NCI-H1436 (cell line): ENCODE measurements at places on chromosomes 2 and 18.

GRCh38 chr18:76357585-76358260 lies 137.3 kb downstream of the ZNF516 start:
- no peak for DNase-seq

- DNase-seq, result no peak
Observed at GRCh38 chr2:232942831-232943230, 70.2 kb downstream of the NGEF start.

DNA sequence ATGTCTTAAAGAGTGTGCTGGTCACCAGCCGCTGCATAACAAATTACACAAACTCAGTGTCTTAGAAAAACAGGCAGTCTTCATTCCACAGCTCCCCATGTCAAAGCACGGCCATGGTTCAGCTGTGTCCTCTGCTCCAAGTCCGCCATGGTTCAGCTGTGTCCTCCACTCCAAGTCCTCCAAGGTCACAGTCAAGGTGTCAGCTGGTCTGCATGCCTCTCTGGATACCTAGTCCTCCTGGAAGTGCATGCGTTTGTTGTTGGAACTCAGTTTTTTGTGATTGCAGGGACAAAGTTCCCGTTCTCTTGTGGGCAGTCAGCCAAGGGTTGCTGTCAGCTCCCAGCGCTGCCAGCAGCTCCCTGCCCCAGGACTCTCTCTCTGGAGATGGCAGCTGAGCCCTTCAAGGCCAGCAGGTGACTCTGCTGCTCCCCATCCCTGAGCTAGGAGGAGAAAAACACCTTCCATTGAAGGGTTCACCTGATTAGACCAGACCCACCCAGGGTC lies 304.0 kb upstream of the MYT1L start:
- no peak for DNase-seq

DNA sequence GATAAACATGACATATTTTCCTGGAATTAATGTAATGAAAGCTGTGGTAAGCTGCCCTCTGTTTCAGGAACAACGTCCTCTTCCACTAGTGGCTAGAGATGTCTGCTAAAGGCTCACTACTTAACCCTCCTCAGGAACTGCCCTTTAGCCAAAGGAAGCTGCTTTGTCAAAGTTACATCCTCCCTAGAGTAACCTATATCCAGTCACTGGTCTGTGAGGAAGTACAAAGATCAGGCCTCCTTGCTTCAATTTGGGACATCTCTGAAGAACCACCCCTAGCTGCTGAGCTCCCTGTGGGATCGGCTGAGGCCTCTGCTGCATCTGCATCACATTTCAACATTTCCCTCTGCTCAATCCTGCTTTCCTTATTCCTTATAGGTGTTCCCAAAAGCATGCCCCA lies 107.8 kb downstream of the PRELID3A start:
- no peak for DNase-seq

DNA sequence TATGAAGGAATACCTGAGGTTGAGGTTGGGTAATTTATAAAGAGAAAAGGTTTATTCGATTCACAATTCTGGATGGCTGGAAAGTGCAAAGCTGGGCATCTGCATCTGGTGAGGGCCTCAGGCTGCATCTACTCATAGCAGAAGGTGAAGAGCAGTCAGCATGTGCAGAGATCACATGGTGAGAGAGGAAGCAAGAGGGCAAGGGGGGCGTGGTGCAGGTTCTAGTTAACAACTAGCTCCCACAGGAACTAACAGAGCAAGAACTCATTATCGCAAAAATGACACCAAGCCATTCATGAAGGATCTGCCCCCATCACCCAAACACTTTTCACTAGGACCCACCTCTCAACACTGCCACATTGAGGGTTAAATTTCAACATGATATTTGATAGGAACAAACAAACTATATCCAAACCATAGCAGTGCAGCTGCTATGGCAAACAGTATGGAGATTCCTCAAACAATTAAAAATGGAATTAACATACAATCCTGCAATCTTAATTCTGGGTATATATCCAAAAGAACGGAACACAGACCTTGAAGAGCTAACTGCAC lies 72.8 kb upstream of the LDLRAD4 start:
- DNase-seq, result no peak

DNA sequence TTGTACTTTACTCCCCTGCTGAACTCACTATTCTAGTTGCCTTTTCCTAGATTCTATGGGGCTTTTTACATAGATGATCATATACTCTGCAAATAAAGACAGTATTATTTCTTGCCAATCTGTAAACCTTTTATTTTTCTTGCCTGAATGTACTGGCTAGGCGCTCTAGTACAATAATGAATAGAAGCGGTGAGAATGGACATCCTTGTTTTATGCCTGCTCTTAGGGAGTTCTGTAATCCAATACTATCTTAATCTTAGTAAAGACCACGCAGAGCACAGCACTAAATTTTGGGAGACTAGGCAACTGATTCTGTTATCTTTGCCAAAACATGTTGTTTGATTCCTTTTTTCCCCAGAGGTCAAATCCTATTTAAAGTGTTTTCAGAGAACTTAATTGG lies 7.0 kb downstream of the KRCC1 start:
- DNase-seq, result no peak

- no peak for DNase-seq
Observed at GRCh38 chr2:71846669-71847291, 300.9 kb downstream of the CYP26B1 start.

- no peak for DNase-seq
Observed at GRCh38 chr2:50469784-50470183, 562.1 kb downstream of the NRXN1 start.

- no peak for DNase-seq
Observed at GRCh38 chr18:56709463-56709862, 58.3 kb downstream of the WDR7 start.

DNA sequence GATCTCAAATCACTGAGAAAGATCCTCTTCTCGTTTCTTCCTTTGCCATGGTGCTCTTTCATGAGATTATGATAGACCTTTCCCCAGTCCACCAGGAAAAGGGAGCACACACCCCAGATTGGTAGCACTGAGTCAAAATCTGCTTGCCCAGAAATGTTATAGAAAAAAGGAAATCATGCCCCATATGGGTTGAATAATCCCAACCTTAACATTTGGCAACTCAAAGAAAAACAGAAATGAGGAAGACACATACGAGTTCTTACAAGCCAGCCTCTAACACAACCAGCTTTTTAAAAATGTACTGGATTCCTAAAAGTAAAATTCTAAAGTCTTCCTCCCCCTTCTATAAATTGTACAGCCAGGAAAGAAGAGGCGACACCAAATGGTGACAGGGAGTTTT lies 103.0 kb downstream of the ANKRD44 start:
- DNase-seq, result no peak

DNA sequence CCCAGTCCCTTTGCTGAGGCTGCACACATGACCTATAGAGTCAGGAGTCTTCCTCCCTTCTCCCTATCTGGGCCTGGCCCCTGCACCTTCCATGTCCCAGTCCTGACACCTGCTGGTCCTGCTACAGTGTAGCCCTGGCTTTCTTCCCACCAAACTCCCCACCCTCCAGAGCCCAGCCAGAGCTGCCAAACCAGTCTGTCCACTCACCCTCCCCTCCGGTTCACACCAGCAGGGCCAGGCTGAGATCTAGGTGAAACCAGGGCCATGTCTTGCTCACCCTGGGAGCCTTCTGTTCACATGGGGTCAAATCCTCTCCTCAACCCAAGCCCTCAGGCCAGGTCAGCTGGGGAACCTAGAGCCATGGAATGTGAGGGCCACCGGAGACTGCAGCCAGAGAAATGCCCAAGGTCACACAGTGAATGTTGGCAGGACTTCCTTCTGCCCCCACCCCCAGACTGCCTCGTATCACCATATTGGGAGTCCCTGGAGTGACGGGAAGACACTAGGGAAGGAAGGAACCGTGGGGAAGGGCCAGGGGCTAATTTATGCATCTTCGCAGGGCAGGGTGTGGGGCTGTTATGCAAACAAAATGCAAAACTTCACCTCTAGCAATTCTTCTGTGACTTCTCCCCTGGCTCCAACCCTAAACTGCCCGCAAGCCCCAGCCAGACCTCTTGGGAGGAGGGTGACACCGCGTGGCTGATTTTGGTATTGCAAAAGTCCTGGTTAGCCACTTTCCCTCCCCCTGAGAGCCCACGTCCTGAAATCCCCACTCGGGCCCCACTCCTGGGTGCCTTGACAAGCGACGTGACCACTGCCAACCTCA lies 14.6 kb downstream of the TNS1 start:
- peak; percentile 46 for DNase-seq

DNA sequence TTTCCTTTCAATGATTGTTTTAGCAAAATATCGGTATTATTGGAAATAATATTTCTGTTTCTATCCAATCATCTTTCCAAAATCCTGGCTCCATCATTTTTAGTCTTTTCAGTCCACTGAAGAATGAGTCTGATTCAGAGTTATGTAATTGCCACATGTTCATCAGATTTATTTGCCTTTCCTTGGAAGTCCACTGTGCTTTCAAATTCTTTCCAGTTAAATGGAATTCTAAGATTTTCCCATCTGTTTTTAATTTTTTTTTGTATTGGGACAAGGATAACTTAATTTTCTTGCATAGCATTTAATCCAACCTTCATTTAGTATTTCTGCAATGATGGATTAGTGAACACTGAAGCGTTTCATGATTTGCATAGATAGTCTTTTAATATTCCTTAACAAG lies 521.5 kb upstream of the NRXN1 start:
- no peak for DNase-seq

- DNase-seq, result no peak
Observed at GRCh38 chr18:24089515-24090337, 49.1 kb upstream of the CABYR start.

GRCh38 chr2:224561234-224562005 lies 23.7 kb downstream of the CUL3 start:
- DNase-seq, result no peak

- no peak for DNase-seq
Observed at GRCh38 chr2:221347471-221347870, 224.6 kb downstream of the EPHA4 start.

DNA sequence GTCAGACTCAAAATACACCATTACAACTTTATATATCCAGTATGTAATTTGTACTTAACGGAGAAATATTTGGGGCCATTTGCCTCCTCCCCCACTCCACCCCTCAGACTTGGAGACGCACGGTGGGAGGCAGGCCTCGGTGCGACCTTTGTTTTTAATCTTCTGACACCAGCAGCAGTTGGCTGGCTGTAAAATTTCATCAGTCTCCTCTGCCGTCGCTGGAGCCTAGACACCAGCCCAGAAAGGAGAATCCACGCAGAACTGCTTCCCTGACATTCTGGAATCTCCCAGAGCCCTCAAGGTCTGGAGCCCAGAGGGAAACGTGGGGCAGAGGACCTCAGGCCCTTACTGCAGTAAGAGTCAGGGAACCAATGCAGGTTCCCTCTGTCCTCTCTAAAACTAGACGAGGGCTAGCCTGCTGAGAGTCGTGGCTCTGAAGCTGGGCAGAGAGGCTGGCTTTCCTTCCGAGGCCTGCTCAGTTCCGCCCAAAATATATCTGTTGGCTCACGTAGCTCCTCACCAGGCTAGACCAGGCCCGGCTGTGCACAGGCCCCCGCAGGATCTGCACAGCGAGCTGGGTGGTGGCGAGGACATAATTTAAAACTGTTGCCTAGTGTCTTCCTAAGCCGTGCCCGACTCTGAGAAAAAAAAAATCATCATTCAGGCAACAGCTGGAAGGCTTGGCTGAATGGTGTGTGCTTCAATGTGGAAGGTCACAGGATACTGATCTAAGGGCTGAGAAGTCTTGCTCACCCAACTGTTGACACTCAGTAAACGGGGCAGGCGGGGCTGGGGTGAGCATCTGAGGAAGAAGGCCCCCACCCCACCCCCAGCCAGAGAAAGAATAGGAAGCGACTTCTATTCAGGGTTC lies 40.4 kb downstream of the EN1 start:
- no peak for DNase-seq

DNA sequence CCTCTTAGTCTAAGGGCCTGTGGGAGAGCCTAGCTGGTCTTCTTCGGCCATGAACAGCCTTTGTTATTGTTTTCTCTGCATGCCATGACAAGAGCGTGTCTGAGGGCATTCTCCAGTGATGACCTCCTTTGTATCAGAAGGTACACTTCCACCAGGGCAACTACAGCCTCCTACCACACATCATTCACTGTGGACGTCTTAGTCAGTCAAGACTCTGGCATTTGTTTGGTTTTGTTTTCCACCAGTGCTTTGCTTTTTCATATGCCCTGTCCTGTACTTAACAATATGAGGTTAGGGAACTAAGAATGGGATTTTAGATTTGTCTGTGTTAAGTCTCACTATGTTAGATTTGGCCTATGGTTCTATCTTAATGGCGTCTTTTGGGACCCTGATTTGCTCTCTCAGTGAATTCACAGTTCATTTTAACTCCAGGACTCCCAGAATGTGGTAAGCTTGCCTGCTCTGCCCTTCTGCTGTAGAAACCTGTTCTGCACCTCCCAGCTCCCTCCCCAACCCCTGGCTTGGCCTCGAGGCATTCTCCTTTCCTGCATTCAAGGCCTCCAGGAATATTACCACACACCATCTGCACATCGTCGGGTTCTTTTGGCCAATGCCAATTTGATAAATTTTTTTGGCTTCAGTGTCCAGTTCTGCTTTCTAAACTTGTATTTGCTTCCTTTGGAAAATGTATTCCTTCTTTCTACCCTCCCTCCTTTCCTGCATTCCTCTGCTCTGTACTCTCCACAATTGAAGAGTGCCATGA lies 42.8 kb upstream of the IL1R1 start:
- no peak for DNase-seq

GRCh38 chr2:211085056-211085680 lies 528.8 kb downstream of the CPS1 start:
- DNase-seq, result no peak

DNA sequence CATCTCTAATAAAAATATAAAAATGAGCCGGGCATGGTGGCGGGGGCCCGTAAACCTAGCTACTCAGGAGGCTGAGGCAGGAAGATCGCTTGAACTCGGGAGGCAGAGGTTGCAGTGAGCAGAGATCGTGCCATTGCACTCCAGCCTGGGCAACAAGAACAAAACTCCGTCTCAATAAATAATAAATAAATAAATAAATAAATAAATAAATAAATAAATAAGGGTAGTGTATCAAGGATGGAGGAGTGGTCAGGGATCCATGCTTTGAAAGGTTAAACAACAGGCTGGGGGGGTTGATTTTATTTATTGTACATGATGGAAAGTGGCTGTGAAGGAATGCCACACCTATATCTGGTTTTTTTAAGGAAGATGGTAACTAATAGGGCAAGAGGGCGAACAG lies 63.2 kb downstream of the AP1S3 start:
- DNase-seq, result no peak

- DNase-seq, result no peak
Observed at GRCh38 chr2:109233643-109234042, 104.6 kb downstream of the SH3RF3 start.

DNA sequence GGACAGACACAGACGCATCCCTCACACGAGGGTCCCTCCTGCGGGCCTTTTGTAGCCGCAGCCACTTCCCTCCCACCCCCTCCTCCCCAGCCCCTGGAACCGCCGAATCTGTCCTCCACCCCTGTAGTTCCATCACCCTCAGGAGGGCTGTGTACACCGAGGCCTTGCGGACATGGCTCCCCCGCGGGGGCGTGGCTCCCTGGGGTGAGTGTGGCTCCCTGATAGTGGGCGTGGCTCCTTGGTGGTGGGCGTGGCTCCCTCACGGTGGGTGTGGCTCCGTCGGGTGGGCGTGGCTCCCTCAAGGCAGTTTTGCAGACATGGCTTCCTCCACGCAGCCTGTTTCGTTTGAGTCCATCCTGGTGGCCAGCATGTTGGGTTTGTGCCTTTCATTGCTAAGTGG lies 420.7 kb upstream of the SALL3 start:
- no peak for DNase-seq

GRCh38 chr2:68653034-68653433 lies 9.7 kb downstream of the PROKR1 start:
- no peak for DNase-seq

- no peak for DNase-seq
Observed at GRCh38 chr18:8174771-8175170, 434.5 kb upstream of the RAB12 start.

- no peak for DNase-seq
Observed at GRCh38 chr2:73451263-73451972, 65.8 kb downstream of the ALMS1 start.
